Right lobe of liver (tissue), 6 donors: ENCODE measurements at places on chromosomes 12 and 14.

- DNase-seq: no peak
These were observed 33.9 kb downstream of the SPTLC2 start for GRCh38 chr14:77582511-77582910.

- DNase-seq: peak; percentile 47
These were observed 192.0 kb downstream of the TTC7B start for GRCh38 chr14:90624227-90624626.

GRCh38 chr14:71482671-71483070 is 449.6 kb upstream of the RGS6 start:
- no peak for DNase-seq

GRCh38 chr12:89225401-89225800 is 126.9 kb downstream of the DUSP6 start:
- DNase-seq: no peak

GRCh38 chr12:32705783-32706182 is 26.7 kb downstream of the DNM1L start:
- no peak for DNase-seq

GRCh38 chr12:65152596-65152995 is 16.8 kb upstream of the LEMD3 start:
- DNase-seq: no peak

GRCh38 chr14:104554608-104555429 is 24.7 kb upstream of the C14orf180 start:
- DNase-seq: peak; percentile 44

DNA sequence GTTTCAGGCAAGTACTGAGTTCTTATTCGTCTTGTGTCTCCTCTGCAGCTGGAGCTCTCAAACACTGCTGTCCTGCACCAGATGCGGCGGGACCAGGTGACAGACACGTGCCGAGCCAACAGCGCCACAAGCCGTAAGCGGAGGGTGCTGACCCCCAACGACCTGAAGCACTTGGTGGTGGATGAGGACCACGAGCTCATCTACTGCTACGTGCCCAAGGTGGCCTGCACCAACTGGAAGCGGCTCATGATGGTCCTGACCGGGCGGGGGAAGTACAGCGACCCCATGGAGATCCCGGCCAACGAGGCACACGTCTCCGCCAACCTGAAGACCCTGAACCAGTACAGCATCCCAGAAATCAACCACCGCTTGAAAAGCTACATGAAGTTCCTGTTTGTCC is 201.2 kb downstream of the SLC41A2 start:
- no peak for DNase-seq

- no peak for DNase-seq
These were observed 64.8 kb downstream of the DENND5B start for GRCh38 chr12:31526158-31526546.

DNA sequence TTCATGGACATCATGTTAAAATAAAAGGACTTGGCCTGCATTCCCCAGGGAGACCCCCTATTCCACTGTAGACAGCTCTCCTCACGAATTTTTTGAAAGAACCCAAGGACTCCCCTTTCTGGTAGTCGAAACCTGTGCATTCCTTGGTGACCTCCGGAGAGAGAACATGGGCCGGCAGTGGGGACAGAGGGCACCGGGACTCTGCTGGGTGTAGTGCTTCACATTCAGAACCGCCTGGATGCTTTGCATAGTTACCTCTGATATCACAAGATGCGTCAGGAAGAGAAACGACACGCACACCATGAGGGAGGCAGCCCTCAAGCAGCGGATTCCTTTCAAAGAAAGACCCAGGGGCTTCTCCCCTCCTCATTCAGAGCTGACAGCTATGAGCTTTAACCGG is 9.7 kb downstream of the CKAP4 start:
- no peak for DNase-seq

- no peak for DNase-seq
These were observed 113.0 kb downstream of the RMST start for GRCh38 chr12:97575403-97576193.

- no peak for DNase-seq
These were observed 74.2 kb upstream of the CSRP2 start for GRCh38 chr12:76952995-76953394.

- DNase-seq: no peak
These were observed 14.3 kb downstream of the PTCSC3 start for GRCh38 chr14:36162267-36162666.

DNA sequence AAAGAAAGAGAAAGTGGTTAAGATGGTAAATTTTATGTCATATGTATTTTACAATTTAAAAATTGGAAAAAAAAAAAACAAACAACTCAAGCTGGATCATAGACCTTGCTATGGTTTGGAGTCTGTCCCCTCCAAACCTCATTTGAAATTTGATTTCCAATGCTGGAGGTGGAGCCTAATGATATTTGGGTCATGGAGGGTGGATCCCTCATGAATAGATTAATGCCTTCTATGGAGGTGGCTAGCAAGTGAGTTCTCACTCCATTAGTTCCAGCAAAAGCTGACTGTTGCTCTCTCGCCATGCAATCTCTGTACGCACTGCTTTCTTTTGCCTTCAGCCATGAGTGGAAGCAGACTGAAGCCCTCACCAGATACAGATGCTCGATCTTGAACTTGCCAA is 22.2 kb upstream of the AP4S1 start:
- no peak for DNase-seq

DNA sequence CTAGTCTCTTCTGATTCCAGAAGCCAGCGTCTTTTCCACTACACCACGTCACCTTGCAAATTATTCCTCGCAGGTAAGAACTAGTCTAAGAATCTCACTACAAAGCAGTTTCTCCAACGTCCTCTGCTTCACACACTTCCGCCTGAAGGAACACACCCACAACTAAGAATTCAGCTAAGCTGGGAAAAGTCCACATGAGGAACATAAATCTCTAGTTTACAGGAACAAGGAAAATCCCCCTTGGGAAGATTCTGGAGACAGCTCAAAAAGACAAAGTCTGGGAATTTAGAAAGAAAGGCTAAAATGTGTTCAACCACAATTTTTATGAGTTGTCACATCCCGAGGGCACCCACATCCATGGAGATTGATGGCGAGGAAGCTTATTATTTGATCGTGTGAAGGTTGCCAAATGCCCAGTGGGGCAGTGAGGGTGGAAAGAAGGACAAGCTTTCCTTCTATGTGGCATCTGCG is 780.2 kb upstream of the TBX3 start:
- no peak for DNase-seq

GRCh38 chr12:77584860-77585259 is 245.8 kb upstream of the NAV3 start:
- DNase-seq: no peak

- DNase-seq: no peak
These were observed 51.1 kb downstream of the EFCAB11 start for GRCh38 chr14:89903340-89903952.

- DNase-seq: no peak
These were observed 3.8 kb downstream of the KRT6C start for GRCh38 chr12:52469853-52470252.
